ENCODE measurements at places on chromosomes 3 and 15.

DNA sequence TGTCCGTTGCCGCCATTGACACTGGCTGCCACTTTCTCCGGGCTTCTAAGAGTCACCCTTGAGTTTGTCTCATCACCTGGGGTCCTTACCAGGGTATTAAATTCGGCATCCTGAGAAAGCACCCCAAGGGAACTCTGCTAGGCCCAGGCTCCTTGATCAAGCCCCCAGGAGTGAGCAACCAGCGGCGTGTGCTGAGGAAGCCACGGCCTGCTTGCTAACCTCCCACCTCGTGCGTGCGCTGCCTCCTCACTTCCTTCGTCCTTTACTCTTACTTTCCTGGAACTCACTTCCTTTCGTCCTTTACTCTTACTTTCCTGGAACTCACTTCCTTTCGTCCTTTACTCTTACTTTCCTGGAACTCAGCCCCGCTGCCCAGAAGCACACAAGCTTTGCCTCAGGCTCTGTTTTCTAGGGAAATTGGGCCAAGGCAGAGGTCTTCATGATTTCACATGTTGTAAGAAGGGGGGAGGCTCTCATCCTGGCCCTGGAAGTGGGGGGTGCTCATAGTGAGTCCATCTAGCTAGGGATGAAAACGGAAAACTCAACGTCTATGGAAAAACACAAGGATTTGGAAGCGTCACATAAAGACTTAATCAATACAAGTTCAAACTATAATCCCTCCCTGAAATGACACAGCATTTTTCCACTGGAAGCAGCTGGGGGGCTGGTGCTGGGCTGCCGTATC is 36.7 kb upstream of the BDH1 start:
- no peak for DNase-seq

DNA sequence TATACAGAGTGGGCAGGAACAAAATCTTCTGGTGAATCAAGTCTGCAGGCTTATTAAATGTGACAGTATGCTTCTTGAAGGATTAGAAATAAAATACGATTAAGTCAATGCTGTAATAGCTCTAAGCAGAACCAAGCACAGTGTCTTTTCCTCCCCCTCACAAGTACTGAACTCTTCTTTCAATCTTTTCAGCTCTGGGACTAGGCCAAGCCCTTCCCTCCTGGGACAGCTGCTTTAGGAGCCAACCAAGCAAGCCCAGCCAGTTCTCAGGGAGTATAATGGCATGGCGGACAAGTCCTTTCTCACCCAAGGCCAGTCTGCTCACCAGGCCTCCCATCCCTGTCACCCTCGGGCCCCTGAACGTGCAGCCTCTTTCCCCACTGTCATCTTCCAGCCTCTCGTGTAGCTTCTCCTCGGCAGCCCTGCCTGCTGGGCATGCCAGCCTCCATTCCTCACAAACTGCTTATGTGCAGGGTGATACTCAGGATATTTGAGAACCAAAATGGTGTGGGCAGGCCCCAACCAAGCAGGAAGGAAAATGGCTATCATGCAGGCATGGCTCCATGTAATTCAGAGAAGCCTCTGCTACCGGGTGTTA is 8.4 kb upstream of the PPP1R2 start:
- no peak for DNase-seq

DNA sequence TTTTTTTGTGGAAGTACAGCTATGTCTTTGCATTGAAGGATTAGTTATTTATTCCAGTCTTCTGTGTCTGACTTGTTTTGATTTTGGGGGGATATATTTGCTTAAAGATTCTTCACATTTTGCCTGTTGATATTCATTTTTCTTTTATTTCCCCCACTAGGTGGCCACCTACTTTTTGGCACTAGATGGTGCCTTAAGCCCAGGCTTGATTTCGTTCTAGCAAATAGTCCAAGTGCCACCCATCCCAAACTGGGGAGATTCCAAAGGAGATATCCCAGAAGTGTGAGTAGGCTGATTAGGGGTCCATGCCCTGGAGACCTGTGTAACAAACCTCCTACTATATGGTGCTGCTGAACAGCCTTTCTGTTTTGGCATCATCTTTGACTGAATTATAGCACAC is 80.0 kb upstream of the SPATA16 start:
- no peak for DNase-seq

GRCh38 chr3:95184038-95184437 is 1121.2 kb downstream of the NSUN3 start:
- no peak for DNase-seq

DNA sequence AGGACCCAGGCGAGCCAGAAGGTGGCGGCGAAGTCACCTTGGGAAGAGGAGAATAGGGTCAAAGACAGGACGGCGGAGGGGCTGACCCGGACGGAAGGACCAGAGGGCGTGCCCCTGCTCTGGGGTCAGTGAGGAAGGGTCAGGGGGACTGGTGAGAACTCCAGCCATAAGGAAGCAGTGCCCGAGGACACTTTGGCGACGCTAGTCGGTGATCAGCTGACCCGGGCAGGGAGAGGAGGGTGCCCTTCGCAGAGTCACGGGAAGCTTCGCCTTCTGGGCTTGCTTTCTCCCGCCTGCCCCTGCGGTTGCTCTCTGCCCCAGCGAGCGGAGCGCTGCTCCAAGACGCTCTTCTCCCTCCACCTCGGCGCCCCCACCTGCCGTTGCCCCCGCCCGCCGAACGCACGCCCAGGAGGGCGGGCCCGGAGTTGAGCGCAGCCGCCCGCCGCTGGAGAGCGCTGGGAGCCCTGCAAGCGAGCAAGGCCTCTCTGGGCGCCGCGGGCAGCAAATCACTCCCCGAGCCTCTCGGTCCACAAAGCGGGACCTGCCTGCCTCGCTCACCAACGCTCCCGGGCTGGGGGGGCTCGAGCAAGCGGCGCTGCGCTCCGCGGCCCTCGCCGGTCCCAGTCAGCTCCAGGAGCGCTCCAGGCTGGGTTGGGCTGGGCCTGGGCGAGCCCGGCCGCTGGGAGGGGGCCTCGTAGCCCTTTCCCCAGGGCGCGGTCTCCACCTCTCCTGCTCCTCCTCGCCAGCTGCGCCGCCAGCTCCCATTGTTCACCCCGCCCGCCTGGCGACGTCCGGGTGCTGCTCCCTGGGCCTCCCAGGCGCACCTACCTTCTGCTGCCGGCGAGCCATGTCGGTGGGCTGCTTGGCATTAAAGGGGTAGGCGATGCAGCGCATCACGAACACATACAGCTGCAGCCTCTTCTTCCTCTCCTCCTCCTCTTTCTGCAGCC is 1.2 kb downstream of the CADPS start:
- peak; percentile 36 for DNase-seq

DNA sequence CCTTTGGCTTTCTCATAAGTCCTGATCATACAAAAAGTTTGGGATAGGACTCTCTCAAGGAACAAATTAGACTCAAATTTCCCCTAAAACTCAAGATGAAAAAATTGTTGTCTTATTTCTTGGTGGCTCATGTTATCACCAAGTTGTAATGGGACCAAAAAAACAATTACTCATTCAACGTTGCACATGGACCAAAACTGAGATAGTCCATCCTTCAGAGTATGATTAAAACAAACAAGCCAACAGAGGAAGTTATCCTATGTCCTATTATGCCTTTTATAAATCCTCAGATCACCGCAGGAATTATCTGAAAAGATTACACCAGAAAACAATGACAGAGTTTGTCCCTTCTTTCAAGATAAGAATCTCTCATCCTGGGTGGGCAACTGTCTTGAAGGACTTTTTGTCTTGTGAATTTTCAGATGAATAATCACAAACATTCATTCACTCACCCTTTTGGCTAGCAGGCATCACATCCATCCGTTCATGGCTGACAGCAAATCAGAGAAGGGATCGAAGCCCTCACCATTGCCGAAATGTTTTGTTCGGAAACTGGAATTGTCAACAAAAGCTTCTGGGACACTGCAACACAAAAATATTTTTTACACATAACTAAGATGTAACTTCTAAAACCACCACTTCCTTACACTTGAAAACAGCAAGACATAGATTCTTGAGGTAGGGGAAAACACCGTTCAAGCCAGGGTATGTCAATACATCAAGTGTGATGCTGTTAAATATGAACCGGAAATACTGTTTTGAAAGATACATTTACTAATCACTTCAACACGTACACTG is 90.4 kb downstream of the FOXP1 start:
- DNase-seq: no peak

DNA sequence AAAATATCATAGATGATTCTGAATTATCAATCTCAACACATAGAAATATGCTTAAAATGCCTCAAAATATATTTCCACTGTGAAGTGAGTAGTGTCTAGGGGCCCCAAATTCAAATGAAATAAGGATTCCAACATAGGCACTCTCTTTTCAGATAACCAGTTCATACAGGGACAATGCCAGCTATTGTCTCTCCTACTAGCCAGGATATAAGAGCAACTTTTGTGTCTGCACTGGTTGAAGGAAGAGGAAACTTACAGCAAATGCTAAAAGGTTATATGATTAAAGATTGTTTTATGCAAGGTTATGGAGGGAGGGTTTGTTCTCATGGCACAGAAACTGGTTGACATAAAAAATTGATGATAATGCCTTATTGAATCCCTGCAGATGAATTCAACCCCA is 579.4 kb upstream of the ALCAM start:
- no peak for DNase-seq

DNA sequence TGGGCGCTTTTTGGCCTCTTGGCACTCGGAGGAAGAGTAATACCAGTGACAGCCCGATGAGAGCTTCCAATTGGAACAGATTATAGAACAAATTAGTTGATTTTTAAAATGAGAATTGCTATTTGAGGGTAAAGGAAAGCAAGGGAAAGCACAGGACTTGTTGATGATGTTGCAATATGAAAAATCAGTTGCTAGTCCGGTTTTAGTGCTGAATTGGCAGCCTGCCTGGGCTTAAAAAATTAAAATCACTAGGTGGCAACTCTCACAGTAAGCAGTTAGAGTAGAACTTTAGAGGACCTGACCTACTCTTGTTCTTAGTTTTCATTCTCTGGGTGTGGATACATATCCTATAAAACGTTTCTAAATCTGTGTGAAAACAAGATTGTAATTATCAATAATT is 2.1 kb upstream of the SCAANT1 start:
- DNase-seq: no peak

DNA sequence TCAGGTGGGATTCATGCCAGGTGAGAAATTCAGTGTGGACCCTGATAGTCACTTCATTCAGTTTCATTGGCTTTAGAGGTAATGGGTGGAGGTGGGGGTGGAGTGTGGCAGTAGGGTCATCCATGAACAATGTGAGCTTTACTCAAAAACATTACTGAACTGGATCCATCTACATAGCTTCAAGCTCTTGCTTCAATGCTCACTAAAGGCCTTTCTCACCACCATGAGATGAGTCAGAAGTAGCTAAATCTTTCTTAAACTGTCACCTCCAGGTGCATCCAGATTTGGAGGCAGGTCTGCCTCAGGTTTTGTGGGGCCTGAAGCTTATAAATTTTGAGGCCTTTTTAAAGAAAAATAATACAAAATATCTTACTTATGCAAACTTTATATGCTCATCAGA is 363.6 kb downstream of the CHST2 start:
- DNase-seq: no peak

DNA sequence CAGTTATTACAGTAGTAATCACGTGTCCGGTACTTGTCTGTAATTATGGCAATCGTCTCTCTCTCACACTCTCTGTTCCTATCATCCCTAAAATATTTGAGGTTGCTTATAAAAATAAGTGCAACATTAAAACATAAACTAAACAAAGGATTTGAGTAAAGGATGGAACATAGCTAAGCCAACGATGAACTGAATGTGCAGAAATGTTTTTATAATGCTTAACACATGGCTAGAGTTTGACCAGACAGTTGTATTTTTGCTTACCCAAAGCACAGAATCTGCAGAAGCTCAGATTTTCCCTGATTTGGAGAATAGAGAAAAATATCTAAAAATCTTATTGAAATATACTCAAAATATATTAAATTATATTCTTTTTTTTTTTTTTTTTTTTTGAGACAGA is 1030.9 kb downstream of the NAALADL2 start:
- DNase-seq: no peak

- DNase-seq: no peak
Measured at GRCh38 chr15:76772776-76773175, 132.4 kb downstream of the SCAPER start.

- no peak for DNase-seq
Measured at GRCh38 chr3:13364602-13365271, 55.4 kb downstream of the NUP210 start.

- DNase-seq: no peak
Measured at GRCh38 chr3:99970198-99970597, 144.1 kb downstream of the FILIP1L start.

DNA sequence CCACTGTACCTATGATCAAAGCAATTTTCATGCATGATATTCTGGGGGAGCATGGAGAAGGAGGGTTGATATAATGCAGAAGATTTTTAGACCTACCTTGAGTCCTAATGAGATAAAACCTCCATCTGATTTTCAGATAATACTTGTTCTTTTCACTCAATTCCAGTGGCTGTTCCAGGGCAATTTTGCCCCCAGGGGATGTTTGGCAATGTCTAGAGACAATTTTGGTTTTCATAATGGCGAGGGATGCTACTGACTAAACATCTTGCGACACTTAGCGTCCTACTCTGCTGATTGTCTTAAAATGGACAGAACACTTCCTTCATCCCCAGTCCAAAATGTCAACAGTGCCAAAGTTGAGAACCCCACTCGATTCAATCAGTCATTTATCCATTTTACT is 26.6 kb downstream of the AGBL1 start:
- no peak for DNase-seq

DNA sequence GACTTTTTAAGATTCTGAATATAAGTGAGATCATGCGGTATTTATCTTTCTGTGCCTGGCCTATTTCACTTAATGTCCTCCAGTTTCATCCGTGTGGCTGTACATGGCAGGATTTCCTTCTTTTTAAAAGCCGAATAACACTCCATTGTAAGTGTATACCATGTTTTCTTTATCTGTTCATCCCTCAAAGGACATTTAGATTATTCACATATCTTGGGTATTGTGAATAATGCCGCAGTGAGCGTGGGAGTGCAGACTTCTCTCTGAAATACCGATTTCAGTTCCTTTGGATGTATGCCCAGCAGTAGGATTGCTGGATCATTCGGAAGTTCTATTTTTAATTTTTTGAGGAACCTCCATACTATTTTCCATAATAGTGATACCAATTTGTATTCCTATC is 136.1 kb downstream of the APBA2 start:
- DNase-seq: no peak

- DNase-seq: no peak
Measured at GRCh38 chr3:184737641-184738505, 26.0 kb upstream of the MAGEF1 start.

GRCh38 chr3:57512166-57512565 is 32.0 kb downstream of the DNAH12 start:
- DNase-seq: no peak

- no peak for DNase-seq
Measured at GRCh38 chr3:37904601-37905000, 42.9 kb downstream of the CTDSPL start.

DNA sequence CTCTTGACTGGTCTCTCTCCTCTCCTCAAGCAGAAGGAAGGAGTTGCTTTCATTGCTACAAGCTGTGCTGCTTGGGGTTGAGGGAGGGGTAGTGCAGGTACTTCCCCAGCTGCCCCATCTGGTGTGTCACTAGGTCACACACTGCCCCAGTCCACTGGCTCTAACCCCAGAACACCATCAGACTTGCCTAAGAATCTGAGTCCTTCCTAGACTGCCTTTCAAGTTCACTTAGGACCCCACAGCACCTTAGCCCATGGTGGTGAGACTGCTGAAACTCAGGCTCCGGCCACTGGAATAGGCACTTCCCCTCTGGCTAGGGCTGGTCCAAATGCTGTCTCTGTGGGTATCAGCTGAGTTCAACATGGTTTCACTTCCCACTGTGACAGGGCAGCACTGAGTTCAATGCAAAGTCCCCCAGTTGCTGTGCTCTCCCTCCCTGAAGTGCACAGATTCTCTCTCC is 279.7 kb upstream of the GOLGA6L4 start:
- no peak for DNase-seq

Data from NCI-H1417 treated with DMSO at 0.1 percent for 48 hours (cell line).